GOT3 (cell line): ENCODE measurements at places on chromosomes 4 and X.

DNA sequence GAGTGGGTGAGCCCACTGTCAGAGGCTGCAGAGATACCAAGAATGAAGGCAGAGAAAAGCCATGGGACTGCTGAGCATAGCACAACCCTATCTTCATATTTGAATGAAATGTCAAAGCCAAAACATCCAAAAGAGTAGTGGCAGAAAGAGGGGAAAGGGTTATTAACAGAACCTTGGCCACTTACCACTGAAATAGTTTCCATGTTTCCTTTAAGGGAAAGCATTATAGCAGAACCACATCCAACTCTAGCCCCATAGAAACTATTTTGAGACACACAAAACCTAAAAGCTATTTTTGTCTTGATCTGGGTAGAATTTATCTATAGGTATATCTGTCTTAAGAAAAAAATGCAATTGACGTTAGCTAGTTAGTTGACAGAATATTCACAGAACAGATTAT is 140.1 kb downstream of the CBR4 start:
- no peak for DNase-seq

DNA sequence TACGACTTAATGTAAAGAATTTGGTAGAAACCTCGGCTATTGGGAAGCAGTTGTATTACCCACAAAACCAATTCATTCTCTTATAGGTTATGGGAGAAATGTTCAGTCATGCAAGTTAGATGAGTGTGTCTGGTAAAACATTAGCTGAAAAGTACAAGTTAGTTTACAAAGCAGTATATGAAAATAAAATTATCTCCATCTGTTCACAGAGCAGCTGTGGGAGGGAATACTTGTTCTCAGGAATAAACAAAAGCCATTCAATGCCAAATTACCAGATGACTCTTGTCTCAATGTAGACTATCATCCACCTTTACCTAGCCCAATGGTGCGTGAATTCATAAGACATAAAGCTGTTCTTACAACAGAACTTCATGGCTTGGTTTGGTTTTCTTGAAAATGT is 28.6 kb downstream of the STAP1 start:
- no peak for DNase-seq

DNA sequence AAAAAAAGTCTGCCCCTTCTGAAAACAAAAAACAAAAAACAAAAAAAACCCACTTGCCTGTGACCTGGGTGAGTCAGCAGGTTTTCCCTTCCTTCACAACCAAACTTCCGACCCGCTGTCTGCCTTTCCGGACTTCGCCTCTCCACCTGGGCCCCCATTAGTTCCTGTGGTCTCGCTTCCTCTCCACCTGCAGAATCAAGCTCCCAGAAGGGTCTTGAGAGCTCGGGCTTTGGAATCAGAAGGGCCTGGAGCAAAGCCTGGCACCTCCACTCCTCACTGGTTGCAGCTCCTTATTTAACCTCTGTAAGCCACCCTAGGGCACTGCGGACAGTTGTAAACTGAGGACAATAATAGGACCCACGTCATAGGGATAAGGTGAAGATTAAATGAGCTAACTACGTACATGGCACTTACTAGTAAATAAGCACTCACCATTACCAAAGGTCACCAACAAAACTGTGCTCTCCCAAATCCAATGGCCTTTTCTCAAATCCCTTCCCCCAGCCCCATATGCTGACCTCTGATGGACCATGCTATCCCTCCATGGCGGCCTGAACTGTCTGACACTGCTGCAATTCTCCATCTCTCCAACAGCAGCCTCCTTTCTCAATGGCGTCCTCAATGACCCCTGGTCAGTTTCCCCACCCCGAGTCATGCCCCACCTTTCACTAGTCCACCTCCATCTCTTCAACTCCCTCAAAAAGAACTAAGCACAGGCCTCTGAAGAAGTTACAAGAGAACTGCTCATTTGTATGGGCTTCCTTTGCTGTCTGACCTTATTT is 64.2 kb downstream of the IRF2 start:
- DNase-seq = no peak

GRCh38 chrX:9515489-9515888 is 50.6 kb downstream of the TBL1X start:
- no peak for DNase-seq

DNA sequence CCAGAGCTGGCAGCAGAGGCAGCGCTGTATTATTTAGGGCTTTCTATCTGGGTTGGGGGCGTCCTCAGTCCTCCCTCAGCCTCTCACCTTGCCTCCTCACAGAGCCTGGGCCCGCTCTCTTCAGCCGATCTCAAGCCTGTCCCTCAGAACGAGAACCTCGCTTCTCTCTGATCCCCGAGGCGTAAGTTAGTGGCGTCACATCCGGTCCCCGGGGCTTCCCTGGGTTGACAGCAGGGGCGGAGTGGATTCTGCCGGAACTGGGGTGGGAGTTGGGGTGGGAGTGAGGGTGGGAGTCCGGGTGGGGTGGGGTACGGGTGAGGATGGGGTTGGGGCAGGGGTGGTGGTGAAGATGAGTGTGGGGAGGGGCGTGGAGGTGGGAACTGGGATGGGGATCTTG is at the start of gene MAGEA10:
Gene MAGEA10 (minus strand): TSS at position 190 of the 397 bp plus-strand sequence. CDS start 2,957 bp downstream, outside the sequence.
- DNase-seq = no peak

GRCh38 chr4:152605641-152606335 is 69.9 kb upstream of the FBXW7 start:
- no peak for DNase-seq

- DNase-seq = no peak
These were observed 2412.8 kb downstream of the ARAP2 start for GRCh38 chr4:33831442-33832066.

DNA sequence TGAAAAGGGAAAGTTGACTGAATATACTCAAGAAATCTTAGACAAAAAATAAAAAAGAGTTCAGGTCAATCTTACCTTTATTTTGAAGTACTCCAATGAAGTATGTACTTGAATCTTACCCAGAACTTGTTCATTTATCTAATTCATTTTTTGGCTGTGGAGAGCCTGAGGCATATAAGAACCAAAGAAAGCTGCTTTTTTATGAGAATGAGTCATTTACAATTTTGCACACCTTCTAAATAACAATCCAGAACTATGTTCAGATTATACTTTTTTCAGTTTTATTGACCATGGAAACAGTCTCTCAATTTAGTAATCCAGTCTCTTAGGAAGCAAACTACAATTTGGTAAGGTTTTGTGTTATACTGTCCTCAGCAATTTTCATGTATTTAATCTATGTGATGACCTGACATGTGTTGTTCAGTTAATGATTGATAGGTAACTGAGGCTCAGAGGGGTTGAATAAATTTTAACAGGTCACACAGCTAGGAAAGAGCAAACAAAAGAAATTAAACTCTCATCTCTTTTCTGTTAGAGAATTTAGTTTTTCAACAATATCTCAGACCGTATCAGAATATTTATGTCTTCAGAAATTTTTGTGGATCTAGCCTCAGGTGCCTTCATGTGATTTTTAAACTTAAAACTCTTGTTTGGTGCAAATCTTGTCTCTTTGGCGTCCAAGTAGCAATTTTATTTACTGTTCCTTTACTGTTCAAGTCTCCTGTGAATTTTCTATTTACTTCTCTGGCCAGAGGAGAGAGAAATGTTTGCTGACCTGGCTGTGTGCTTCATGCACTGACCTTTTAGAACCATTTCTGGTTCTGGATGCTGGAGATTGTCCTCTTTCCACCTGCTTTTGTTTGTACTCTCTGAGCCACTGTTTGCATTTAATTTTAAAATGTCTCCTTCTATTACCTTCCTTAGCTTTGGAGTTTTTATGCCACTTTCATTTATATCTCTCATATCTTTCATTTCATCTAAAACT is 1453.4 kb downstream of the STIM2 start:
- no peak for DNase-seq

DNA sequence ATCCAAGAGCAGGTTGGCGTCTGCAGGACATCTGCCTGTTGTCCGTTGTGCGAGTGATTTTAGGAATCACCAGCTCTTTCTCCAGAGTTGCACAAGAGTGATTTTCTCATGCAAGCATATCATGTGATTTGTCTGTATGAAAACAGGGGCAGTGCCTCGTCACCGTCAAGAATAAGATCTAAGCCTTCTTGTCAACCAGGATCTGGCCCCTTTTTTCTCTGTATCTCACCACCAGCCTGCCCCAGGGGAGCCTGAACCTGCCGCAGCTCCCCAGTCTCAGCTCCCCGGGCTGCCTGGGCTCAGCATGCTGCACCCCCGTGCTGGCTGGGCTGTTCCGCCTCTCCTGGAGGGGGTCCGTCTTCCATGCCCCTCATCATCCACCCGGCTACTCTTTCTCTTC is 90.5 kb downstream of the STOX2 start:
- no peak for DNase-seq

GRCh38 chrX:20015422-20015821 is 24.6 kb upstream of the BCLAF3 start:
- DNase-seq = no peak

- no peak for DNase-seq
These were observed 27.6 kb downstream of the CLNK start for GRCh38 chr4:10656988-10657387.

- DNase-seq = no peak
These were observed 78.1 kb downstream of the GALNT7 start for GRCh38 chr4:173246719-173247118.

- no peak for DNase-seq
These were observed 21.8 kb upstream of the TBC1D14 start for GRCh38 chr4:6887591-6888371.

DNA sequence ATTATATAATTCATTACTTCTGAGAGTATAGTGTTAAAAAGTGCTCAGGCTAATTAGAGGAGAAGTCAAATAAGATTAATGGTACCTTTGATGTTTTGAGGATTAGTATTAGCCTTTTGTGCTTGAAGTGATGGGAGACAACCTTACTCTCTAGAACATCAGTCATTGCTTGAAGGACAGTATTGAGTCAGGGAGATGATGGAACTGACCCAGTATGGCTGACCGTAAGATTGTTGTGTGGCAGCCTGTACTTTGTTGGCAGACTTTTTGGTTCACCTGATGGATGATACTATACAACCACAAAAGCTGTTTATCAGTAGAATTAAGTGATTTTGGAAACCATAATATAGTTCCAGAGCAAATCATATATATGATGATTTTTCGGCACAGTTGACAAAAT is 9.9 kb downstream of the OGT start:
- no peak for DNase-seq

DNA sequence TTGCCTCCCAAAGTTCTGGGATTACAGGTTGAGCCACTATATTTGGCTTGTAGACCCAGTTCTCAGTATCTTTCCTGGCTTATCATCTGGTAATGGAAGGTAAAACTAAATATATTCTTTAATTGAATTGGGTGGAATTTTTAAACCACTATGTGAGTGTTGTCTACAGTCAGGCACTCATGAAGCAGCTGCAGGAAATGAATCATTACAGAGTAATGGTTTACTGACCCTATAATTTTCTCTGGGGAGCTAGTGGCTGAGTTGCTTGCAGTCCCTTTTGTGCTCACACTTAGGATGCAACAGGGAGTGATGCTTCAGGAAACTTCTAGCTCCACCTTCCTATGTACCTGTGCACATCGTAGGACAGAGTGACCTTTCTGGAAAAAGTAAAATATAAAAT is 4.1 kb upstream of the UGT2B7 start:
- no peak for DNase-seq

GRCh38 chrX:110536816-110537215 is 178.2 kb downstream of the RTL9 start:
- no peak for DNase-seq

GRCh38 chr4:45327544-45327943 is 601.2 kb upstream of the GNPDA2 start:
- no peak for DNase-seq

- no peak for DNase-seq
These were observed 10.3 kb downstream of the MRPL1 start for GRCh38 chr4:77872723-77873445.

DNA sequence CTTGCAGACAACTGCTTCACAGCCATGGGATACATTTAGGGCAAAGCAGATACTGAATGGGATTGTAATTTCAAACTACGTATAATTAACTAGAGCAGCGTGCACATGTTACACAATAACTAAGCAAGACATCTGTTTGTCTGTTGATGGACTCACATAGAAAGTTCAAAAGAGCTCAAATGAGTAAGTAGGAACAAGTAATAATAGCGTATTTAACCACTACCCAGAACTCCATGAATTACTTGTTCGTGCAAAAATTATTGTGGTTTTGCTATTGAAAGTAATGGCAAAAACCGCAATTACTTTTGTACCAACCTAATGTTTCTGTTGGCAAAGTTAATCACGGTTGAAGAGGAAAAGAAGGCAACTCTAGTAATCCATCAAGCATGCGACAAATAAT is 825.4 kb downstream of the PCDH18 start:
- DNase-seq = no peak

GRCh38 chr4:118758293-118758692 is 73.1 kb downstream of the METTL14 start:
- no peak for DNase-seq

DNA sequence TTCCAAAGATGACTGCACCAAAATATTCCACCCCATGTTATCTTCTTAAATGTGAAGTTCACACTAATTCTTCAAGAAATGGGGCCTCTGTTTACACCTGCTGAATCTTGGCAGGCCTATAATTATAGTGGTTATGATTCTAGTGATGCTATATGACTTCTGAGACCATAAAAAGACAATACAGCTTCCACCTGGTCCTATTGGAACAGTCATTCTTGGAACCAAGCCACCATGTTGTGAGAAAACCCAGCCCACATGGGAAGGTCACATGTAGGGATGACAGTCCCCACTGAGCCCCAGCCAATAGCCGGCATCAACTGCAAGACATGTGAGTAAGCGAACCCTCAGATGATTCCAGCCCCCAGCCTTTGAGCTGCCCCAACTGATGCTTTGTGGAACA is 587.5 kb downstream of the MID1IP1 start:
- DNase-seq = no peak

DNA sequence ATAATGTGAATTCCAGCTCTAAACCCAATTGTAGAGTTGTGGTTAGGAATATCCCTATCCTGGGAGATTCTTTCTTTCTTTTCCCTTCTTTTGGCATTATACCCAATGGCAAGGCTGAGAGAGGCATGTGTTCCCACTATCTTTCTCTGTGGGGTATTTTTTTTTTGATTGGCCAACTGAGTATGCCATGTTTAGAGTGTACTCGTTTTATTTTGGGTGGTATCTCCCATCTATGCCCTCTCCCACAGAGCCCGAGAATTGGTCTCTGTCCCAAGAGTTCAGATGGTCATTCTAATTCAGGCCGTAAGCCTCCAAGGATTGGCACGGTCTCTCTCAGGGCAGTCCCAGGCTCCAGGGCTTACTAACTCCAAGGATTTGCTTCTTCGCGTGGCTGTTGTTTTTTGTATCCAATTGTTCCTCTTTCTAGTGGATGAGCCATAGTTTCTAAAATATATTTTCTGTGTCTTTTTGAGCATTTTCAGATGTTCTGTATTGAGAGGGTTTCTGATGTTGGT is 198.8 kb downstream of the SLC4A4 start:
- DNase-seq = no peak
